ENCODE measurements at places on chromosomes 7 and 10.
A peak's percentile ranks its signal among the peaks of the same experiment; 100 is the strongest.

- DNase-seq, result no peak
Measured at GRCh38 chr10:27745732-27746396, at the start of gene MKX. Gene MKX, minus strand, starts transcription at chr10:27745819. Its CDS starts 2,404 bp downstream, at chr10:27743415.

- no peak for DNase-seq
Measured at GRCh38 chr7:140686921-140687320, 9.6 kb upstream of the NDUFB2 start.

- DNase-seq, result no peak
Measured at GRCh38 chr10:73873838-73874215, 528 bp downstream of the CAMK2G start.

DNA sequence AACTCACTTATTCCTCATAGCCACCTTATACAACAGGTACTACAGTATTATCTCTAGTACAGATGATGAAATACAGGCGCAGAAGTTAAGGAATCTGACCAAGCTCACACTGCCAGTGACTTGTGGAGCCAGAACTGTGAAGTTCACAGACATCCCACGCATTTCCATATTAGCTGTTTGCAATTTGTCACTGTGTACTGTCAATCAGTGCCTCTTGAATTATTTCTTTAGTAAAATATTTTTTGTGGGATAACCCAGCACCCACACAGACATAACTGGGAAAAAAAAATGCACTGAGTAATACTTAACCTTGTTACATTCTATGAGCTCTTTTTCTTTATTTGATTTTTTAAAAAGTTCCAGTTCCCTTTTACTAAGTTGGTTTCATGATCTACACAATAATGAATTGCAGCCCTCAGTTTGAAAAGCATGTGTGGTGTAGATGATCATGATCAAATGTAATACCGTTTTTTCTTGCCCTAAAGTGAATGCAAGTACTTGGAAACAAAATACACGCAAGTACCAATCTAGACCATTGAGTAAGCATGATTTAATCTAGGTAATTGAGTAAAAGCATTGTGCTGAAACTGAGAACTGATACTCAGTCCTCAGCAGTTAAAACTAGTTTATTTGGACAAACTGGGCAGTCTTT, 14.1 kb downstream of the CUL1 start:
- no peak for DNase-seq

DNA sequence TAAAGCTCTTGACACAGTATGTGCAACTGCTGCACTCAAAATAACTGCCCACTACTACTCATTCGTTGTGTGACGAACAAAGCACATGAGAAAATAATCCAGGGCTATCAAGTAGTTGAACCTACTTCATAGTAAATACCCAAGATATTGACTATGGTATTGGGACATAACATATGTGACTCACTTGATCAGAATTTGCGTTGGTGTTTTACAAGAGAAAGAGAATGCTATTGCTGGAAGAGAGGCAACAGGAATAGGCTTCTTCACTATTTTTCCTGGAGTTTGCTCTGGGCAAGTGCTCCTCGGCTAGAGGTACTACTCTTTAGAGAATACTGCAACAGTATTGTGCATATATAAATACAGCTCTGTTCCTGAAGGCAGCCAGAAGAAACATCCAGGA, 2.5 kb downstream of the DGKB start:
- no peak for DNase-seq

GRCh38 chr7:83466187-83466923, 182.6 kb downstream of the SEMA3E start:
- no peak for DNase-seq

GRCh38 chr7:142298627-142299026, 40.8 kb upstream of the PRSS58 start:
- DNase-seq, result no peak

DNA sequence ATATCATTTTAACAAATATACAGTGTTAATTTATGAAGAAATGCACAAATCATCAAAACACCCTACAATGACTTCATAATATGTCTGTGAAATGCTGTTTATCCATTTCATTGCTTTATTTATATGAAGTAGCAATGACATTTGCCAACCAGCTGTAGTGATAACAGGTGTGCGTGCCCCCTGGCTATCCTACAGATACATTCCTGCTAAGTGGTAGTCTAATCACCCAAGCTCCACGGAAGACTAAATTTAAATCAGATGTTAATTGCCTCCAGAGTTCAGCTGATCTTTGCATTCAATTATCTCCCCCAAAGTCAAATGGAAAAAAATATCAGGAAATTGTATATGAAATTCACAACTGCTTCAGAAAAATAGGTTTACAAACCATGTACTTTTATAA, 1164.2 kb upstream of the LRRN3 start:
- no peak for DNase-seq

GRCh38 chr10:17368708-17369272, 85.6 kb downstream of the ST8SIA6 start:
- DNase-seq, result no peak

GRCh38 chr7:76317782-76318487, 15.5 kb downstream of the HSPB1 start:
- DNase-seq, result peak; percentile 95

DNA sequence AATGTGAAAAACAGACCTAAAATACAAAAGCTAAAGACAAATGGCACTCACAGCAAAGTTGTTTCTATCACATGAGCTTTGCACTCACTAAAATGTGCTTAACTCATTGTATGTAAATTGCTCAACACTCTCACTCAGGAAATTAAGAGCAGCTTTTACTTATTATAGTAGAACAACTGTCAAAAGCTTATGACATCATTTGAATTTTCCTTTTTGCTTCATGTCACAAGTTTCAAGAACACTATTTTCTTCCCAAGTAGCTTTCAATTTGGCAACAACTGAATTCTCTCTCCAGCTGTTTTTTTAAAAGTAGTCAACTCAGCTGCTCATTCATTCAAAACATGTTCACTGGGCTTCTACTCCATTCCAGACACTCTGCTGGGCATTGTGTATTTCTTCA, 46.9 kb downstream of the ATE1 start:
- no peak for DNase-seq

DNA sequence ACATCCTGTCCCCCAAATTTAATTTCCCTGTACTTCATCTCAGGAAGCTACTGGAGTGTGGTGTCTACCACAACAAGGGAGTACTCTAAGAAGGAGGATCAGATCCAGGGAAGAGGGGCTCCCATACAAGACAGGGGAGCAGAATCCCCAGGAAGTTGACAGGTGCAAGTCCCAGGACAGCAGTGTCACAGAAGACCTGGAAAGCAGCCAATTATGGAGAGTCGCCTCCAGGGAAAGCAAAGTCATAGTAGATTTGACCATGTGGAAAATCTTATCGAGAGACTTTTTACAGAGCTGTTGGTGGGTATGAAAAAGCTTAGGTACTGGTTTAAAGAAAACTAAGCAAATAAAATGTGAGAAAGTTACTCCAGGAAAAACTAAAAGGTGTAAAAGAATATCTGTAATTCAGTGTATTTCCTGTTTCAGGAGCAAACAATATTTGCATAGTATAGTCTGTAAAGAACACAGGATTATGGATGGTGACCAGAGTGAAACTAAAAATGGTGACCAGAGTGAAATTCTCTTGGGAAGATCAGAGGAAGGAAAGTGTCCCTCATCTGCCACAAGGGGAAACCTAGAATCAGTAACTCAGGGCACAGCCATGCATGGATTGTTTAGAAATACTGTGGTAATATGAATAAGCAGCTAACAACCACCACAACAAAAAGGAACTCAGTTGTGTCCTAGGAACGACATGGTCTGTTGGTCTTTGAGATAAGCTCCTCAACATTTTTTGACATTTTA, 44.5 kb downstream of the LANCL2 start:
- no peak for DNase-seq

GRCh38 chr10:23405540-23405939, 33.3 kb upstream of the OTUD1 start:
- DNase-seq, result no peak

DNA sequence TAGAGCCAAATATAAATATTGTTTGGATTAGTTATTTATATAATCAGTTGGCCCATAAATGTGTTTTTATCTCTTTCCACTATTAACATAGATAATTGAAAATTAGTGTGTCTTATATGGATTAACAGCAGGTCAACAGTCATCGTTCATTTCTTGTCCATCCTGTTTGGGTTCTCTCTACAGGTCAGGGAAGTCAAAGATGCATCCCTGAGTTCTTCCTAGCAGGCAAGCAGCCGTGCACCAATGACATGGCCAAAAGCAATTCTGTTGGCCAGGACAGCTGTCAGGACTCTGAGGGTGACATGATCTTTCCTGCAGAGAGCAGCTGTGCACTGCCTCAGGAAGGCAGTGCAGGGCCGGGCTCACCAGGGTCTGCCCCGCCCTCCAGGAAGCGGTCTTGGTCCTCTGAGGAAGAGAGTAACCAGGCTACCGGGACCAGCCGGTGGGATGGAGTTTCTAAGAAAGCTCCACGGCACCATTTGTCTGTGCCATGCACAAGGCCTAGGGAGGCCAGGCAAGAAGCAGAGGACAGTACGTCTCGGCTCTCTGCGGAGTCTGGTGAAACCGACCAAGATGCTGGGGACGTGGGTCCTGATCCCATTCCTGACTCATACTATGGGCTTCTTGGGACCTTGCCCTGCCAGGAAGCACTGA, 15.9 kb downstream of the FBH1 start:
- DNase-seq, result no peak

DNA sequence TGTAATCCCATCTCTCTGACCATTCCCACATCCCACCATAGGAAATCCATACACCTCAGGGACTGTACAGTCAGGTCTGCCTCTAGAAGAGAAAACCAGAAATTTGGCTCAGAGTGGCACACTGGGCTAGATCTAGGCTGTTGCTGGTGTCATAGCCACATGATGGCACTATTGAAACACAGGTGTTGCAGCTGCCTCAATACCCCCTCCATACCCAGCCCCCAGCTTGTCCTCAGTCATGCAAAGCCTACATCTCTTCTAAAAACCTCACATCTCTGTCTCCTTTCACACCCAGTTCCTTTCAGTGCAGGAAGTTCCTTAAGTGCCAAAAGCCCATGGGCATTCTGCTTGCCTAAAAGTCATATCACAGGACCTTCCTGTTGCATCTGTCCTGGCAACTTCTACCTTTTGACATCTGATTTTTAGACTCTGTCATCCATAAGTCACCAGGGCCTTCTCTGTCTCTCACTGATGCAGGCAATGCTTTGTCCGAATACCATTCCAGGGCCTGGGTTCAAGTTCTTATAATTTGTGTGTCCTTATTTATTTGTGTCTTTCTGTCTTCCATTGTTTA, 27.0 kb upstream of the HIBADH start:
- peak; percentile 6 for DNase-seq

- no peak for DNase-seq
Measured at GRCh38 chr7:141679014-141679413, 23.0 kb downstream of the DENND11 start.

DNA sequence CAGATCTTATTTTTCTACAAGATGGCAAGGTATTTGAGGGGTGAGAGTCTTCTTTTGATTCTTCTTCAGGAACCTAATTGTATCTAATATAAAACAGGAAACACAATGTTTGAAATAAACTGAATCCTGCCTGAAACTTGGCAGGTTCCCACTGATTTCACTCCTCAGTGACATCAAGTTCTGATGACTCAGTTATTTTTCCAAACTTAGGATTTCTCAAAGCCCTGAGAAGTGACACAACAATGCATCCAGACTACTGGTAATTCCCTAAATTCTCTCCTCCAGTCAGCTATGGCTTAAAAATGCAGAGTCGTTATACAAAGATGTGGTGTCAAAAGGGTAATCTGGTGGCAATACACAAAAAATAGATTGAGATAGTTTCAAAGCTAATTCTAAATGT, 80.9 kb downstream of the ABLIM1 start:
- DNase-seq, result no peak

GRCh38 chr7:110373416-110373815, 717.5 kb upstream of the LRRN3 start:
- DNase-seq, result no peak
